Germinal center (tissue), 1 donor: ENCODE measurements at places on chromosomes 1 and 21.

GRCh38 chr1:27596261-27596660 is 7.7 kb downstream of the AHDC1 start:
- no peak for DNase-seq

GRCh38 chr1:162206300-162206699 is 136.8 kb downstream of the NOS1AP start:
- no peak for DNase-seq

GRCh38 chr1:153513023-153513422 is 22.8 kb downstream of the S100A6 start:
- DNase-seq = no peak

GRCh38 chr1:236837897-236838296 is 42.8 kb downstream of the MTR start:
- no peak for DNase-seq

DNA sequence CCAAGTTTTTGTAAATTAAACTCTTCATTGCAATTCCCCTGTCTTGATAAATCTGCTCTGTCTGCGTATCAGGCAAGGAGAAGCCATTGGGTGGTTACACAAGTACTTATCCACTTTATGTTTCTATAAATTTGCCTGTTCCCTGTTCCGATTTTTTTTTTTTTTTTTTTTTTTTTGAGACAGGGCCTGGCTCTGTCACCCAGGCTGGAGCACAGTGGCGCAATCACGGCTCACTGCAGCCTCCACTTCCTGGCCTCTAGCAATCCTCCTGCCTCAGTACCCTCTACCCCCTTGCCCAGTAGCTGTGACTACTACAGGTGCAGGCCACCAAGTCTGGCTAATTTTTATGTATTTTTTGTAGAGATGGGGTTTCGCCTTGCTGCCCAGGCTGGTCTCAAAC is 11.1 kb upstream of the CSRP1 start:
- no peak for DNase-seq

DNA sequence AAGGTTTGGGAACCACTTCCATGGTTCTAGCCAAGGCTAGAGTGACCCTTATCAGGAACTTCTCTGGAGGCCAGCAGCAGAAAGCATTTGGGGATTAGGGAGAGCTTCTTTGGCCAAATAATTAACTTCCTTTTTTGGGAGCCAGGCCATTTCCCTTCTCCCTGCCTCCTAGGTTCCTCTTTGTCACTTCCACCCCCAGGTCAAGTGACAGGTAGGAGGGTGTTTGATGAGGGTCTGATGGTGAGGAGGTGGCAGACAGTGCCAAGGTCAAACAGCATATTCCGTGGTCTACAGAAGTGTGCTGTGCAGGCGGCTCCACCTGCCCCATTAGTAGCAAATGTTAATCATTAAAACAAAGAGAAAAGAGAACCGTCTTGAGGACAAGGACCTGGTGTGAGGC is 1.9 kb upstream of the KCNA10 start:
- DNase-seq = no peak

GRCh38 chr1:162661336-162661735 is 29.1 kb downstream of the DDR2 start:
- no peak for DNase-seq

- no peak for DNase-seq
These were observed 142.6 kb downstream of the AJAP1 start for GRCh38 chr1:4797016-4797410.

DNA sequence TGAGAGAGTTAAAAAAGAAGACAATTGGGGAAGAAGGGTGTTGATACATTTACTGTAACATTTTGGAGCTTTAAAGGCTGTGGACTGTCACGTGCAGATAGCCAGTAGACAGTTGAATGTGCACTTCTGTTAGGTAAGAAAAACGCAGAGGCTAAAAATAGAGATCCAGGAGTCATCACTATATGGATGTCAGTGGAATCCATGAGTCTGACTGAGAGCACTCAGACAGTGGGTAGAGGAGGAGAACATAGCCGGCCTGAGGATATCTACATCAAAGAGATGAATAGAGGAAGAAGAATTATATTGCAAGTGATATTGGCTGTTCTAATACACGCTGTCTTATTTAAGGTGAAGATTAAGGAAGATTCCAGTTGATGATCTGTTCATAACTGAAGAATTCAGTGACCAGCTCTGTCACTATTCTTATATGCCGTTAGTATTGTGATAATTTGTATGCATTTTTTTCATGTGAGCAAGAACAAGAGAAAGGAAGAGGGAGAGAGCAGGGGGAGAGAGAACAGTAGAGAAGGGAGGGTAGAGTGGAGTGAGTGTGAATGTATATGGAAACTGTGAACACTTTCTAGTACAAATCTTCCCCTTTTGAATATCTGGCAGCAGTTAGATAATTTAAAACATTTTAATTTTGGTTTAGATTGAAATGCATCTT is 344.8 kb downstream of the CHRM3 start:
- DNase-seq = no peak

- no peak for DNase-seq
These were observed 15.6 kb downstream of the GBP5 start for GRCh38 chr1:89257041-89257440.

DNA sequence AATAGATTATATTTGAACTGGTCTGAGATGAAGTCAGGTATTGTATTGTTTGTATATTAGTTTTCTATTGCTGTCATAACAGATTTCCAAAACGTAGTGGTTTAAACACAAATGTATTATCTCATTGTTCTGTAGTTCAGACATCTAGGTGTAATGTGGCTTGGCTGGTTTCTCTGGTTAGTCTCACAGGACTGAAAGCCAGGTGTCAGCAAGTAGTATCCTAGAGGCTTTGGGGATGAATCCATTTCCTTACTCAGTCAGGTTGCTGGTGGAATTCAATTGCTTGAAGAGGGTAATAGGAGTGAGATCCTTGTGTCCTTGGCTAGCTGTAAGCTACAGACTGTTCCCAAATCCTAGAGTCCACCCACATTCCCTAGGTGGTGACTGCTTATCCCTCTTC is 675.8 kb downstream of the NCAM2 start:
- DNase-seq = no peak

- DNase-seq = no peak
These were observed 140.0 kb downstream of the OMA1 start for GRCh38 chr1:58406301-58407071.

DNA sequence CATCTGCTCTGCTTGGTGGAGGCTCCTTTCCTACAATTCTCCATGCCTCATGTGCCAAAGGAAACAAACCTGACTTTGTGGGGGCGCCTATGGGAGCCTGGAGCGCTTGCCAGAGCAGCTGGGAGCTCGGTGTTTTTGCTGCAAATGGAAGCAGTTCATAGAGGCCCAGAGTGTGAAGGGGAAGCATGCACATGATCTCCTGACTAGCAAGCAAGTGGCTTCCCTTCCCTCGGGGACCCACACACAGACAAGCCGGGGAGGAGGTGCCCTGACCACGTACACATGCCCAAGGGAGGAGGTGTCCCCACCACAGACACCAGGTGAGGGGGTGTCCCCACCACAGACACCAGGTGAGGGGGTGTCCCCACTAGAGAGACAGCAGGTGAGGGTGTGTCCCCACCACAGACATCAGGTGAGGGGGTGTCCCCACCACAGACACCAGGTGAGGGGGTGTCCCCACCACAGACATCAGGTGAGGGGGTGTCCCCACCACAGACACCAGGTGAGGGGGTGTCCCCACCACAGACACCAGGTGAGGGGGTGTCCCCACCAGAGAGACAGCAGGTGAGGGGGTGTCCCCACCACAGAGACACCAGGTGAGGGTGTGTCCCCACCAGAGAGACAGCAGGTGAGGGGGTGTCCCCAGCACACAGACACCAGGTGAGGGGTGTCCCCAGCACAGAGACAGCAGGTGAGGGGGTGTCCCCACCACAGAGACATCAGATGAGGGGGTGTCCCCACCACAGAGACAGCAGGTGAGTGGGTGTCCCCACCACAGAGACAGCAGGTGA is 106.8 kb downstream of the CRYAA start:
- DNase-seq = no peak

DNA sequence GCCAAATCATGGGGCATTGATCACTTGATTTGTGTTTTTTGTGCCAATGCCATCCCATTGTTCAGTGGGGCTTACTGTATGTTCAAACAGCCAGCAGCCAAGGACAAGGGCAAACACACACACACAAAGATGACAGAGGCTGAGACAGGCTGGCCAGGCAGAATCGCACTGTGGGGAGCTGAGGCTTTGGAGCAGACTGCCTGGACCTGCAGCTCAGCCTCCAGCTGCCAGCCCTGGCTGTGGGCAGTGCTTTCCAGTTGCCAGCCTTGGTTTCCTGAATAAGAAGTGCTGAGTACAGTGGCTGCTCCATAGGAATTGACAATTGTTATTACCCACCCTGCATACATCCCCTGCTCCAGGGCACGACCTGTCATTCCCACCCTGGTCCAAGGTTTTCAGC is 16.9 kb upstream of the PCP4 start:
- DNase-seq = no peak

GRCh38 chr1:50750021-50750619 is 209.9 kb downstream of the FAF1 start:
- DNase-seq = peak; percentile 10

DNA sequence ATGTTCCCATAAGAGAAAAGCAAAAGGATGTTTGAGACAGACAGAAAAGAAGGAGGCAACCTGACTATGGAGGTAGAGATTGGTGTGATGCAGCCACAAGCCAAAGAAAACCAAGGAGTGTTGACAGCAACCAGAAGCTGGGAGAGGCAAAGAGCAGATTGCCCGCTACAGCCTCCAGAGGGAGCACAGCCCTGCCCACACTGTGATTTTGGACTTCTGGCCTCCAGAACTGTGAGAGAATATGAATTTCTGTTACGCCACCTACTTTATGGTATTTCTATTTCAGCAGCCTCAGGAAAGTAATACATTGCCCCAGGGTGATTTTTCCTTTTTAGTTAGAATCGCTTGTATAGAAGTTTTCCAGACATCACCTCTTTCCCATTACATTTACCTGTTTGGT is 28.4 kb downstream of the SLAMF6 start:
- DNase-seq = no peak

- no peak for DNase-seq
These were observed 59.6 kb downstream of the SMYD3 start for GRCh38 chr1:246447501-246447900.

GRCh38 chr1:29756085-29756484 is 519.8 kb downstream of the PTPRU start:
- no peak for DNase-seq

GRCh38 chr1:202951437-202951836 is 6.7 kb downstream of the ADIPOR1 start:
- DNase-seq = no peak

GRCh38 chr1:7588457-7588827 is 182.7 kb upstream of the VAMP3 start:
- no peak for DNase-seq

- DNase-seq = no peak
These were observed 1071.2 kb downstream of the TTLL7 start for GRCh38 chr1:82927753-82928152.

- peak; percentile 99 for DNase-seq
These were observed 415 bp upstream of the F11R start for GRCh38 chr1:161021165-161021969.

GRCh38 chr1:204438628-204439027 is 27.0 kb upstream of the PPP1R15B start:
- DNase-seq = no peak

DNA sequence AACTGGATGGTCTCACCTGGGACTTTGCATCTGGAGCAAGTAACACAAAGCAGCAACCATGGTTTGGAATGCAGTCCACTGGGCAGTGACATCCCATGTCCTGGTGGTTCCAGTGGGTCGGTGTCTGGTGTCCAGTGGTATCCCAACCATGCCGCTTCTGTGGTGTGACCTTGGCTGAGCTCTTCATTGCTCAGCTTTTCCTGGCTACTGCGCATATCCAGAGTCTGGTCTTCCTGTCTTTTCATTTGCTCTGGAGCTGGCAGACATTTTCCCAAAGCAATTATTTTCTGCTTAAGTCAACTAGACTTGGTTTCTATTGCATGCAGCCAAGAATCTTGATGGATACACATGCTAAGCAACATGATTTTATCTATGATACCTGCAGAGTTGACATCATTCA is 28.4 kb upstream of the CD2 start:
- no peak for DNase-seq

GRCh38 chr1:185291159-185291558 is 25.9 kb downstream of the IVNS1ABP start:
- DNase-seq = no peak

DNA sequence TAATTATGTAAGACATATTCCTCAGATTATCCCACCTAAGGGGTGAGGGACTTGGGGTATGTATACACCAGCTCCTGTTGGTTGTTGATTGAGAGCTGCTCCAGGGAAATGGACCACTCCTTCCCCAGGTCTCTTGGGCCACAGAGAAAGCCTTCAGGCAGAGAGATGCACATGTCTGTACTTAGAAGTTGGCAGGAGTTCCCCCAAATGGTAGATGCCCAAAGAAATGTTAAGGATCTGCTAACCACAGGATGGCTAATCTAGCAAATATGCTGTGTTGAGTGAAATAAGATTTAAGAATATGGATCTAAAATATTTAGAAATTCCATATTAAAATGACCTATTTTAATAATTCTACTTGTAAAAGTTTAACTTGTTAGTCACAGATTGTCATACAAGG is 100.8 kb upstream of the DNAH14 start:
- no peak for DNase-seq
